ENCODE measurements at places on chromosomes 12 and 14.

DNA sequence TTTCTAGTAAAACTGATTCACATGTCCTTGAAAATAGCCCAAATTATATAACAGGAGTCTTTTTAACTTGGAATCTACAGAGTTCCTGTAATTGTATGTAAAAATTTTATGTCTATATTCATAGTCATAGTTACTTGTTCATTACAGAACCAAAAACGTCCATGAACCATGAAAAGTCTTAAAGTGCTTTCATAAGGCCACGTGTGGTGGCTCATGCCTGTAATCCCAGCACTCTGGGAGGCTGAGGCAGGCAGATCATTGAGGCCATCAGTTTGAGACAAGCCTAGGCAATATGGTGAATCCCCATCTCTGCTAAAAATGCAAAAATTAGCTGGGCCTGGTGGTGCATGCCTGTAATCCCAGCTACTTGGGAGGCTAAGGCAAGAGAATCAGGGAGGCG is 48.4 kb downstream of the GALNT4 start:
- no peak for DNase-seq

GRCh38 chr14:51534610-51535011 is 117.1 kb upstream of the FRMD6 start:
- DNase-seq, result no peak

- DNase-seq, result no peak
Measured at GRCh38 chr12:46920499-46920898, 94.7 kb upstream of the SLC38A4 start.

GRCh38 chr14:69580009-69580577 is 5.4 kb upstream of the CCDC177 start:
- no peak for DNase-seq

- DNase-seq, result no peak
Measured at GRCh38 chr14:73240816-73241480, 3.6 kb downstream of the PAPLN start.

DNA sequence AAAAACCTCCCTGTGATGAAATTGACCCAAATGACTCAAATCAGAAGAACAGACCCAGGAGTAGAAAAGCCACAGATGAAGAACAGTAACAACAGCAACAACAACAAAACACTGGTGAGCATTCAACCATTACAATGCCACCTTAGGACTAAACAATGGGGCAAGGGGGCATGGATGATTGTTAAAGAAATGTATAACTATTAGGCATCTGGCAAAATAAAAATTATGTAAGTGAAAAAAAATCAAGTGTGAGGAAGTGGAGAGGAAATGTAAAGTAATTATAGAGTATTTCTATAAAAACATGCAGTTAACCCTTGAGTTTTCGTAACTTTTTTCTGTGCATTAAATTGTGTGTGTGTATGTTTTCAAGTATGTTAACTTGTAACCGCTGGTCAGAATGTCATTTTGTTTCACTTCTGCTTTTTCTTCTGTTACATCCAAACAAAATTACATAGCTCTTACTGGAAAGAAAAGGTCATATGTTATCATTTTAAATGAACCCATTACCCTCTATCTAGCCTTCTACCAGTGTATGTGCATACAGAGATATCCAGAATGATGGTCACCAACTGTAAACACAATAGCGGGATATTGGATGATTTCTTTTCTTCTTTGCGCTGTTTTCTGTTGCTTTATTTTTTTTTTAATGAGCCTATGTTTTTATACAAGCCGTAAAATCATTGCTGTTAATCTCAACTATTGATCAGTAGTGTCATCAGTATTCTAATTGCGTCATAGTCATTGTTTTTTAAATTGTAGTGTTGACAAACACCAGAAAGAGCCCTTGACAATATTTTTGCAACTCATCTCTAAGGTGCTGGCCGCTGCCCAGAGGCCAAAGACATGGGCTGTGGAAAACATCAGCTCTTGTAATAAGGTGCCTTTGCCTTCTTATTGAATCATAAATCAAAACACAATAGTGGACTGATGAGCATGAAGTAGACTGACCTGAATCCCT is 170.6 kb downstream of the CRADD start:
- DNase-seq, result no peak

GRCh38 chr14:104477666-104478380 is 101.7 kb upstream of the C14orf180 start:
- no peak for DNase-seq

DNA sequence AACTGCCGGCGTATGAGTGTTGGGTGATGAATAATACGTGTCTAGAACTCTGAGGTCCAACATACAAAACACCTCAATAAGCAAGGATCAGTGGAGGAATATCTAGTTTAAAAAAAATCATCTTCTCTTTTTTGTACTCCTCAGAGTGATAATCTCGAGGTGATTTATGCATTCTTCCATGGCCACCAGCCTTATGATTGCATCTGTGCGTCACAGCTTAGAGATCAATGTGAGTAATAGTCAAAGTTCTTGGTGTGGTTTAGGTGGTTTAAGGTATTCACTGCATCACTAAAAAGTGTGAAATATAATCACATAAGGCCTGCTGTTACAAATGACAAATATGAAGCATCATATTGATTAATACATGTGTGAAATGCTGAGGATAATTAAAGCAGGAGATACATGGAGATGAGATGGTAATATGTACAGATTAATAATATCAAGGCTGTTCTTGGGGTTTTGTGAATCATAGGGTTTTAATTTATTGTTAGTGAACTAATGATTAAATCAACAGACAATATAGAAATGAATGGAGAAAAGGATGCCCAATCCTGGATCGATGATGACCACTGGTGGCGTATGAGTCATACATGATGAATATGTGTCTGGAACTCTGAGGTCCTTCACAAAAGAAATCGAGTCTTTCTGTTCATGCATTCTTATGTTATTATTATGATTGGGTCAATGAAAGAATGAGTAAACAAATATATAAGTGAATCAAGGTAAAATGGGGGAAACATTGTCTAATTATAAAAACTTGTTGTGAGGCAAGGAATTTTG is 68.8 kb upstream of the RTL1 start:
- DNase-seq, result no peak

DNA sequence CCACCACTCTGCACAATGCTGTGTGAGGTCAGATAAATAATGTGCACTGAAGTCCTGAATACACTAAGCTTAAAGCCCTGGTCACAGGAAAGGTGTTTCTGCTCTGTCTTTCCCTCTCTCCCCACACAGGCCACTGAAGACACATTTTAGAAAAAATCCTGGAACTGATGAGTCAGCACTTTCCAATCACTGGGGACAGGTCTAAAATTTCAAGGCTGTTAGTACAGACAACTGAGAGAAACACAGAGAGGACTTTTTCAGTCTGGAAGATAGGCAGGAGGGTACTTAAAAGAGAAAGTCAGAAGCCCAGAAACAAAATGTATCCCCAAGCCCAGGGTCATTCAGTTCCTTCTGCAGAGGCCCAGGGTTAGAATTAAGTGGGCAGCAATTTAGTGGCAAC is 333.9 kb upstream of the CCDC196 start:
- DNase-seq, result no peak

GRCh38 chr12:113880326-113880725 is 85.8 kb downstream of the RBM19 start:
- DNase-seq, result peak; percentile 9

DNA sequence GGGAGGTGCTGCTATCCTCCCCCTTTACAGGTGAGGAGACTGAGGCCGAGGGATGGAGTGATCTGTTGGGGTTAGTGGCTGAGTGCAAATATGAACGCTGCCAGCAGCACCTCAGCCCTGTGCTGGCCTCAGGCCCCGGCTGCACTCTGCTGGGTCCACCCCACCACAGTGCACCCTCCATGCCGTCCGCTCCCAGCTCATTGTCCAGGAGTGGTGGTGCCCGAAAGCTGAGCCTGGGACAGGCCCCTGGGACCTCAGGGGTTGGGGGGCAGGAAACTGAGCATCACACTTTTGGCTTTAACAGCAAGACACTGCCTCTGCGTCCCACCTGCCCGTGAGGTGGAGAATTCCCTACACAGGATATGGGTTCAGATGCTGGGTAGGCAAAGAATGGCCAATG is 31.5 kb upstream of the FBRSL1 start:
- DNase-seq, result no peak

- no peak for DNase-seq
Measured at GRCh38 chr12:41709463-41710285, 435.0 kb downstream of the GXYLT1 start.

- no peak for DNase-seq
Measured at GRCh38 chr14:90969531-90970166, 90.8 kb downstream of the RPS6KA5 start.

GRCh38 chr12:130335517-130336392 is 1.9 kb upstream of the PIWIL1 start:
- no peak for DNase-seq

DNA sequence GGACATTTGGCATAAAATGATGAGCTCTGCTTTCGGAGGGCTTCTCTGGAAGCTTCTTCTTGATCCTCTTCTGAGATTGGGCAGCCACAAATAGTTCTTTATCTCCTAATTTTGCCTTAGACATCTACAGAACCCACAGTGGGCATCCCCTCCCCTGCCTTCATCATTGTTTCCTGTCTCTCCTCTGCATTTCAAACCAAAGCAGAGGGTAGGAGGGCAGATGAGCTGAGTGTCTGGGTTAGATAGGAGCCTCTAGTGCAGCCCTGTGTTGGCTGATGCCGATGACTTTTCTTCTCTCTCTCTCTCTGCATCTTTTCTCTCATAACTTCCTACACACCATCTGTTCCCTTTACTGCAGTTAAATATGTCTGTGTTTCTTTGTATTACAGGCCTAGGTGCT is 8.5 kb upstream of the IL26 start:
- no peak for DNase-seq

DNA sequence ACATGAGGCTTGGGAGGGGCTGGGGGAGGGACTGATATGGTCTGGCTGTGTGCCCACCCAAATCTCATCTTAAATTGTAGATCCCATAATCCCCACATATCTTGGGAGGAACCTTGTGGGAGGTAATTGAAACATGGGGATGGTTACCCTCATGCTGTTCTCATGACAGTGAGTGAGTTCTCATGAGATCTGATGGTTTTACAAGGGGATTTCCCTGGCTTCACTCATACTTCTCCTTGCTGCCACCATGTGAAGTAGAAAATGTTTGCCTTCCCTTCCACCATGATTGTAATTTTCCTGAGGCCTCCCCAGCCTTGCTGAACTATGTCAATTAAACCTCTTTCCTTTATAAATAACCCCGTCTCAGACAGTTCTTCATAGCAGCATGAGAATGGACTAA is 362.9 kb downstream of the PCNX1 start:
- DNase-seq, result no peak

GRCh38 chr12:102511575-102511974 is 31.2 kb upstream of the IGF1 start:
- DNase-seq, result no peak

- DNase-seq, result no peak
Measured at GRCh38 chr12:47781479-47782371, 8.7 kb downstream of the SLC48A1 start.

DNA sequence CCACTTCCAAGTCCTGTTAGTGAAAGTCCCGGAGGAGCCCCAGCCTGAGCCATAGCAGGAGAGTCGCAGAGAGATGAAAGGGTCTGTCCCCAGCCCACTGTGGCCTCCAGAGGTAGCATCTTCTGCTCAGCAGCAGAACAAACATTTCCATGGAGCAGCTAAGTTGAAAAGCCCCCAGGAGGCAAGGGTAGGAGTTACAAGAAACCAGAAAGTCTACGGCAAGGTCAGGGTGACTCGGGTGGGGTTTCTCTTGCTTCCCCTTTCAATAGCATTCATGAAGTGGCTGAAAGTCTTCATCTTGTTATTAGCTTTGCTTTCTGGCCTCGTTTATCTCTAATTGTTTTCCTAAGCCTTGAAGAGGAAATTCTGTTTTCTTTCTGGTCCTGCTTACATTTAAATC is 151.2 kb upstream of the DIO3 start:
- DNase-seq, result no peak

GRCh38 chr14:54806616-54807015 is 96.0 kb downstream of the GCH1 start:
- no peak for DNase-seq

- DNase-seq, result no peak
Measured at GRCh38 chr14:90785471-90785870, 30.8 kb downstream of the TTC7B start.

DNA sequence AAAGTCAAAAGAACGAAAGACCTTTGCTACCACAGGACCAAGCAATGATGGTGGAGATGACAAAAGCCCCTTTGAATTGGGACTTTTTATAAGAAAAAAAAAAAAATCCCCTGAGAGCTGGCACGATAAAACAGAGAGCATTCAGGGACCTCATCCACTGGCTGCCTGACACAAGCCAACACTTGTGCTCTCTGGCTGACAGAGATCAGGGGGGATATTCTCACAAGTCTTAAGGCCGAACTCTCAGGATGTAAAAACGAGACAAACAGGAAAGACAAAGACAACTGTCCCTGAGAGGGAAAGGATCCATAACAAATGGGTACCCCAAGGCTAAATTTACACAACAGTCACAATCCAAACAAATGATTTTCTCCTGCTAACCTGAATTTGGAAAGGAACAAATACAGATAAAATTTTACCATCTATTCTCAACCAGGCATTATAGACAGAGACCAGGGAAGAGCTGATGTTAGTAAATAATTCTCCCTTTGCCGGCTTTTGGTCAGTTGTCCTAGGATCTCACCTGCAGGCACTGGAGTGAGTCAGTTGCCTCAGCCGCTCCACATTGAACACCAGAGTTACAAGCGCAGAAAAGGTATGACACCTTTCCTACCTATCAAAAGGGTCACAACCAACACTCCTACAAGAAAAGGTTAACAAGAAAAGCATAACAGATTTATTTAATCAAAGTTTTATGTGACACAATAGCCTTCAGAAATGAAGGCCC is 37.9 kb upstream of the GARIN6 start:
- DNase-seq, result no peak

DNA sequence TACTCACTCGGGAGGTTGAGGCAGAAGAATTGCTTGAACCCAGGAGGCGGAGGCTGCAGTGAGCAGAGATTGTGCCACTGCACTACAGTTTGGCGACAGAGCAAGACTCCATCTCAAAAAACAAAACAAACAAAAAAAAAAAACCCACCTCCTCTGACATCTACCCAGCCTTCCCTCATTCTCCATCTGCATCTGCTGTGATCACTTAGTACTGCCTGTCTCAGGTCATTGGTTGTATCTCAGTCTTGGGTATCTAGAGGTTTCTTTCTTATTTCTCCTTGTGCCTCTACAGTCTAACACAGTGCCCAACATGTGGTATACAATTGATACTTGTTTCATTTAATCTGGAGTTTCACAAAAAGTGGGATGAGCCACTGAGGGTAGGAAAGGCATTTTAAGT is 5.3 kb downstream of the LTBP2 start:
- no peak for DNase-seq

Measured in right kidney (tissue), 9 donors.